ENCODE measurements at places on chromosomes 7 and 10.

DNA sequence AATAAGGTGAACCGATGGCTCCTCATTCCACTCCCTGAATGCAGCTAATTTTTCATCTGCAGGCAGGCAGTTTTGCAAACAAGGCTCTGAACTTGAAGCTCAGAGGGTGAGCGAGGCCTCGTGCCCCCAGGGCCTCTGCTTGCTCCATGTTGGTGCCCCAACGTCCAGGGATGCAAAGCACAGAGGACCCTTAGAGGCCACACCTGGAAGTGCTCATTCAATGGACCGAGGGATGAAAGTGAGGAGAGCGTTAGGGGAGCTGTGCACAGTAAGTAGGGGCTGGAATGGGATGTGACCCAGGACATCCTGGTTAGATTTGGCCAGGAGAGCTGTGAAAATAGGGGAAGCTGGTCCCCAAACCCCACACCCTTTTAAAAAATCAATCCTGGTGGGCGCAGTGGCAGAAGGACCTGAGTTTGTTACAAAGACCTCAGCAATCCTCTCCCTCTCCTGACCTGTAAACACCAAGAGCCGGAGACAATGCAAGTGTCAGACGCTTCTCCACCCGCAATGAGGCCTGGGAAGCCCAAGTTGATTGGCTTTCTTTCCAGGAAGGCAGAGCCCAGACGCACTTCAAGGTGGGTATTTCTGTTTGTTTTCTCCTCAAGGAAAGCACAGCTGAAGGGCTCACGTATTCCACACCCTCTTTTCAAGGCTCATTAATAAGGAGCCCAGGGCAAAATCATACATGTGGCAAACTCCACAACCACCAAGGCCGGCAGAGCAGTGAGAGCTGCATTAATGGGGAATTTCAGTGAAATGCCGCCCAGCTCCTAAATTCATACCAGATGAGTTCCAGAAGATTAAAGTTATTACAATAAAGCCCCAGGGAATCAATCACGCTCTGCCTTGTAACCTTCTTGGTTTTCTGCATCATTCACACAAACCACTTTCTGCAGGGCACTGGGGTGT lies 14.1 kb upstream of the CXCL12 start:
- DNase-seq: no peak

DNA sequence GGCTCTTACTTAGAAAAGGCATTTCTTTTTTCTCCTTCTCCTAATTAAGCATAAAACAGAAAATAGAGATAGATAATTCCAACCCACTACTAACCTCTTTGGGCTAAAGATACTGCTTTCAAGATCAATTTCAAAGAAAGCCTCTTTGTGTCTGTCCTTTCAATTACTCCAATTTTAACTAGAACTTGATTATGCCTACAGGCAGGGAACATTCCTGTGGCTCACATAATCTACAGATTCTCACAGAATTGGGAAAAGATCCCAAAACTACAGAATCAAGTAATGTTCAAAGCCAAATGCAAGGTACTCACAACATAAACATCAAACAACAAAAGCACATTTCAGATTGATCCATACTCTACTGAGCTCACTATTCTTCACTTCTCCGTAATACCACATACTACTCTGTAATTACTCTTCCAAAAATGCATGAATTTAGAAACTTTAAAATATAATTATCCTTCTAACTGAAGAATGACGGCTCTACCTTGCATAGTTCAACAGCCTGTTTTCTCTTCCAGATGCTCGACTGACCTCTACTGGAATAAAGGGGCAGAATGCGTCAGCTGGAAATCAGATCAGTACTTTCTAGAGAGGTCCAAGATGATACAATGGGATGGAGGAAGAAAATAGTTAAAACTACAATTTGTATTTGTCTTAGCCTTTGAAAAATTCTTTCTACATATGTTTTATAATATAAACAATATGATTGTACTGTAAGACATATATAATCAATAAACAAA lies 3.9 kb downstream of the MTERF1 start:
- DNase-seq: no peak

DNA sequence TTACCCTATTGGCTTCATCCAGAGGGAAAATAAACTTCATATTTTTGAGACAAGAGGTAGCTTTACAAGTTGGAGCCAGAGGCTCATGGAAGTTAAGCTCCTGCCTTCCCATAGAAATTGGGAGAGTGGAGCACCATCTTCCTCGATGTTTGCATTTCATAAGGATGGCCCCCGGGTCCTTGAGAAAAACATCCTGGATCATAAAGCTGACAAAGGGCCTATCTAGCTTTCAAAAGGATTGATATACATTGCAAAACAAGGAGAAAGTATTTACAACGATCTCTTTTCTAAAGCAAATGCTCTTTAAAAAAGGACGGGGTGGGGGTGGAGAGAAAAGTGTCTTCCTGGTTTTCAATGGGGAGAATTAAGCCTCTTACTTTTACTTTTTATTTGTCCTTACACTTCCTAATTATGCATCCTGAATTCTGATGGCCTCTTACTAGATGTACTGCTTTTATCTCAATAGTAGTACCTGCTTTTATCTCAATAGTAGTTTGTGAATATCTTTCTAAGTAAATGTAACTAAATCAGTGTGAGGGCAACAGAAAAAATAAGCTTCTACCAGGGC lies 65.6 kb downstream of the PTPRZ1 start:
- DNase-seq: no peak

GRCh38 chr10:11446864-11447263 lies 164.6 kb downstream of the USP6NL start:
- no peak for DNase-seq

GRCh38 chr7:157637216-157637949 lies 300.6 kb downstream of the DNAJB6 start:
- DNase-seq: no peak

GRCh38 chr7:10913457-10913856 lies 60.2 kb upstream of the PHF14 start:
- DNase-seq: no peak

All from stimulated activated naive CD8-positive, alpha-beta T cell treated with anti-CD3 and anti-CD28 coated beads, Interleukin-15, amount 100 ng/mL, for 72 hours (primary cell).